ENCODE measurements at places on chromosomes 16 and 17.

GRCh38 chr17:44005527-44006271, 1.3 kb downstream of the NAGS start:
- DNase-seq = peak; percentile 14

GRCh38 chr16:31505483-31505882, 2.7 kb downstream of the RUSF1 start:
- no peak for DNase-seq

- no peak for DNase-seq
Measured at GRCh38 chr17:4072487-4073157, 70.2 kb downstream of the ZZEF1 start.

- DNase-seq = no peak
Measured at GRCh38 chr17:42639525-42640113, 19.5 kb upstream of the TUBG2 start.

DNA sequence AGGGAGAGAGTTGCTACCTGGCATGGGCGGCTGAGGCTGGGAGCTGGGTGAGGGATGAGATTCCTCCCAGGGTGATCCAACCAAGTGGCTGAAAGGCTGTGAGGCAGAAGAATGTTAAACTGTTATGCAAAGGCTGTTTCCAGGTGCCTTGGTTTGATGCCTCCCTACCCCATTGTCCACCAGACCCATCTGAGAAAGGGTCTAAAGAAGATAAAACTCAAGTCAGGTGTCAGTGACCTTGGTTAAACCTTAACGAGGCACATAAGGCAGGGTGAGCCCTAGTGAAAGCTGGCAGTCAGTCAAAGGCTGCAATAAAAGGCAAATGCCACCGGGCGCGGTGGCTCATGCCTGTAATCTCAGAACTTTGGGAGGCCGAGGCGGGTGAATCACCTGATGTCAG, 23.8 kb downstream of the LDHD start:
- DNase-seq = no peak

All from activated CD8-positive, alpha-beta memory T cell treated with anti-CD3 and anti-CD28 coated beads for 1 hour (primary cell).